ENCODE measurements at places on chromosomes 7 and 10. TPM values are rescaled to one million over a fixed set of nuclear protein-coding genes. Genes with fewer than 3 reads are reported as not detected.

GIMAP1 gene
- 7.8 TPM for total RNA-seq

TACC2 gene
- 52.1 TPM for total RNA-seq

AGMO gene
- 0.85 TPM for total RNA-seq

DNA sequence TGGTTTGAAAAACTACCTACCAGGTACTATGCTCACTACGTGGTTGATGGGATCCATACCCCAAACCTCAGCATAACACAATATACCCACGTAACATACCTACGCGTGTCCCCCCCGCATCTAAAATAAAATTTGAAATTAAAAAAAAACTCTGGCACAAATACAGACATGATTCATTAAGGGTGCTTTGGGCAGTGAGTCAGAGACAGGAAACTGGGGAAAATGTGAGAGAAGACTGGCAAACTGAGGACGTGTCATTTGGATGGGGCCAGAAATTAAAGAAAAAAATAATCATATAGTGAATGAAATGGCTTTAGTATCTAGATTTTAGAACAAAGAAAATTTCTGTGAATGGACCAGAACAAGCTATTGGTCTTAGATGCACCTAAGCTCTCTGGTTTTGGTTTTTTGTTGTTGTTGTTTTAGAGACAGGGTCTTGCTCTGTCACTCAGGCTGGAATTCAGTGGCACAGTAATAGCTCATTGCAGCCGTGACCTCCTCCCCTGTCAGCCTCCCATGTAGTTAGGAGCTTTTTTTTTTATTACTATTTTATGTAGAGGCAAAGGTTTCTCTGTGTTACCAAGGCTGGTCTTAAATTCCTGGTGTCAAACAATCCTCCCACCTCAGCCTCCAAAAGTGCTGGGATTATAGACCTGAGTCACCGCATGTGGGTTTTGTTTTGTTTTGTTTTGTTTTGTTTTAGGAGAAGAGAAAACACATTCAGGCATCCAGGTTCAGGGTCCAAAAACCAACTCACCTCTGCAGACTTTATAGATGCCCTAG, 5.9 kb upstream of the PRSS58 start:
- H3K4me1 ChIP-seq: no peaks in the 10 kb centered on the region
- no peak overlapping the region for H3K4me3 ChIP-seq
- no peak for DNase-seq
- H3K36me3 ChIP-seq: no peaks in the 10 kb centered on the region
- no peaks in the 10 kb centered on the region for H3K27me3 ChIP-seq

INMT gene
- total RNA-seq: 137 TPM

DNA sequence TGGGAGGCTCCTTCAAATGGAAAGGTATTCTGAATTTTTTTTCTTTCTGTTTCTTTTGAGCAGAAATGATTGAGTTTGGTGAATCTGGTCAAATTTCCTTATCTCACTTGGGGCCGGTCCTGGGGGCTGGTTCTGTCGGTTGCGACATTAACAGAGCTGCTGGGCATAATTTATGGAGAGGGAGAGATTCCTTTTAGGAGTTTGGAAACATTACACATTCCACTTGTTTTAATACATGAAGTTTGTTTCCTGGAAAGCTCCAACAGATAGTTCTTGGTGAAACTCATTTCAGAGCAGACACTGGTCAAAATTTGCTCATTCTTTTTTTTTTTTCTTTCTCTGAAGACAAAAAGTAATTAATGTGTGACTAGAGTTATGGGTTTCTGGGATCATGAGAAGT, 129.9 kb downstream of the ABCA13 start:
- H3K36me3 ChIP-seq: no peaks in the 10 kb centered on the region
- no peaks in the 10 kb centered on the region for H3K27me3 ChIP-seq
- H3K4me1 ChIP-seq: no peaks in the 10 kb centered on the region
- DNase-seq: no peak

GRCh38 chr10:124641282-124642087, 102.7 kb downstream of the FAM53B start:
- peaks cover 15% of the 10 kb centered on the region for H3K4me1 ChIP-seq
- no peak for DNase-seq
- no peak overlapping the region for H3K27ac ChIP-seq
- H3K4me3 ChIP-seq: no peak overlapping the region
- no peaks in the 10 kb centered on the region for H3K36me3 ChIP-seq

DNA sequence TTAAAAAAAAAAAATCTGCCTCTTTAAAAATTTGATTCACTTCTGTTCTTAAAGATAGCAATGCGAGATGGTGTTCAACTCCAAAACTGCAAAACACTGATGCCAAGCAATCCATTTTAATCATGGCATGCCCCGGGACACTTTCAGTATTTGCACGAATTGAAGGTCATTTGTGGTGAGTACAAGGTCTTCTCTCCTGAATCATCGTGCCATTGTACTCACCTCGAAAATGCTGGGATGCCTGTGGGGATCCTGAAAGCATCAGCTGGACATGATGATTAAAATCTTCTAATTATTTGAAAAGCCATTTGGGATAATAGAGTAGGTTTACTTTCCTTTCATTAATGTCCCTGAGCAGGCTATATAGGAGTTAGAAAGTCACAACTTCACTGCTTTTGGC, 125.1 kb upstream of the NRP1 start:
- H3K4me1 ChIP-seq: peaks cover 31% of the 10 kb centered on the region
- H3K27ac ChIP-seq: peak overlapping the region; percentile 83
- no peak overlapping the region for H3K4me3 ChIP-seq
- no peaks in the 10 kb centered on the region for H3K36me3 ChIP-seq
- no peak for DNase-seq

GRCh38 chr10:47137311-47137851, 162.6 kb upstream of the GDF10 start:
- DNase-seq: no peak
- H3K4me3 ChIP-seq: no peak overlapping the region
- H3K27ac ChIP-seq: no peak overlapping the region

GRCh38 chr7:13062631-13063030, 375.2 kb downstream of the ARL4A start:
- no peak overlapping the region for H3K4me3 ChIP-seq
- no peak overlapping the region for H3K27ac ChIP-seq
- no peaks in the 10 kb centered on the region for H3K4me1 ChIP-seq
- H3K36me3 ChIP-seq: no peaks in the 10 kb centered on the region
- no peak for DNase-seq
- H3K27me3 ChIP-seq: no peaks in the 10 kb centered on the region

DNA sequence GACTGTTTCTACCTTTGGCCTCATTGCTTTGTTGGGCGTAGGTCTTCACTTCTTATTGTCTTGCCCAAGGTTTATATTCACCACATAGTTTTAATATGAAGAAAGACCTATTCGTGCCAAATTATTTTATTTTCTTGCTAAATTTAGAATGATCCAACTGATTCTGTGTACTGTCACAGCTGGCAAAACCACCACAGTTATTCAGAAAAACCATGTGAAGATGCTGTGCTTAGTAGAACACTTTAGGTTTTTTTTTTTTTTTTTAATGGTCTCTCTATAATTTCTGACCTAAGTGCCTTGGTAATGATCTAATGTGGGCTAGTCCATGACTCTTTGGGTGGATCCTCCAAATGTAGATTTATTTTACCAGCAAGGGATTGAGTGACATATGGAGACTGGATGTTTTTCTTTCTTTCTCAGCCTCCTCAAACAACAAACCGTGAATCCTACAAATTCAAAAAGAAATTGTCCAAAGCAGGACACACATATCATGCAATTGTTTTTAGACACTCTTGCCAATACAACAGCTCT, 243.8 kb downstream of the DYNC1I1 start:
- no peaks in the 10 kb centered on the region for H3K36me3 ChIP-seq
- no peak overlapping the region for H3K27ac ChIP-seq
- H3K4me3 ChIP-seq: no peak overlapping the region
- no peaks in the 10 kb centered on the region for H3K27me3 ChIP-seq

BMS1 gene
- total RNA-seq: 8.8 TPM

DNA sequence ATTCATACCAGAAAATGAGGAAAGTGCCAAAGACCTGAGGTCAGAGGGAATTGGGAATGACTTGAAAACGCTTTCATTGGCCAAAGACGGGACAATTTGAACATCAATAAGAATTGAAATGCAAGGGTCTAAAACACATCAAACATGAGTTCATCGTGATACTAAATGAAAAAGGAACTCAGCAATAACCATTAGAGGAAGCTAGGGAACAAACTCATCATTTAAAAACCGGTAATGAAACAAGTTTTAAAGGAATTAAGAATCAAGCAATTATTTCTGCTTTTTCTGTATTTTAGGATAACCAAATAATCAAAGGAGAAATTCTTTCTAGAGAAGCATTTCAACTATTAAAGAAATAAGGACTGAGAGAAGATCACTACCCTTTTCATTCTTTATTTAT, 303.1 kb downstream of the ARHGAP12 start:
- H3K4me1 ChIP-seq: peaks cover 21% of the 10 kb centered on the region
- no peak overlapping the region for H3K27ac ChIP-seq
- no peaks in the 10 kb centered on the region for H3K36me3 ChIP-seq
- no peak for DNase-seq
- H3K4me3 ChIP-seq: no peak overlapping the region
- no peaks in the 10 kb centered on the region for H3K27me3 ChIP-seq

DNA sequence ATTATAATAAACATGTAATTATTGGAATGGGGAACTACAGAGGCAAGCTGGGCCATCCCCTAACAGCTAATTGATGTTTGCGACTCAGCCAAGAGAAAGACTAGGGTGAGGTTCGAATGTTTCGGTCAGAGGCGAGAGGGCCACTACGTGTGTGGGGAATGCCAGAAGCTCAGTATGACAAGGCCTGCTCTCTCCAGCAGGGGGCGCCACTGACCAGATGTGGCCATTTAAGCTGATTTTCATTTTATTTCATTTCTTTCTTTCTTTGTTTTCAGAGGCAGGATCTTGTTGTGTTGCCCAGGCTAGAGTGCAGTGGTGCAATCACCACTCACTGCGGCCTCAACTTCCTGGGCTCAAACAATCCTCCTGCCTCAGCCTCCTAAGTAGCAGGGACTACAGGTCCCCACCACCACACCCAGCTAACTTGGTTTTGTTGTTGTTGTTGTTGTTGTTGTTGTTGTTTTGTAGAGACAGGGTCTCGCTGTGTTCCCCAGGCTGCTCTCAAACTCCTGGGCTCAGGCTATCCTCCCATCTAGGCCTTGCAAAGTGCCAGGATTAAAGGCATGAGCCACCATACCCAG, 38.1 kb downstream of the TMEM130 start:
- DNase-seq: no peak
- no peak overlapping the region for H3K4me3 ChIP-seq
- H3K4me1 ChIP-seq: peaks cover 4% of the 10 kb centered on the region

DNA sequence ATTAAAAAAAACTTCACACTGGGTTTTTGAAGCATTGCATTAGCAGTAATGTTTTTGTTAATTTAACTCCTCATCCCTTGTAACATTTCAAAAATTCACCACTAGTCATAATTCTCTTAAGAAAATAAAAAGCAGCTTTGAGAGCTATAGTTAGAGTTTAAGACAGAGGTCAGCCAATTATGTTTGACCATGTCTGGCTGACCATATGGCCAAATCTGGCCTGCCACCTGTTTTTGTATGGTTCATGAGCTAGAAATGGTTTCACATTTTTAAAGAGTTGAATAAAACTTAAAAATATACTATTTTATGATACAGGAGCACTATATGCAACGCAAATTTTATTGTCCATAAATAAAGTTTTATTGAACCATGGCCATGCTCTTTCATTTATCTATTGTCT, 73.0 kb upstream of the LRRTM3 start:
- no peak overlapping the region for H3K27ac ChIP-seq
- no peaks in the 10 kb centered on the region for H3K36me3 ChIP-seq
- no peak for DNase-seq
- no peaks in the 10 kb centered on the region for H3K27me3 ChIP-seq

FAM25G gene
- total RNA-seq: not detected

DNA sequence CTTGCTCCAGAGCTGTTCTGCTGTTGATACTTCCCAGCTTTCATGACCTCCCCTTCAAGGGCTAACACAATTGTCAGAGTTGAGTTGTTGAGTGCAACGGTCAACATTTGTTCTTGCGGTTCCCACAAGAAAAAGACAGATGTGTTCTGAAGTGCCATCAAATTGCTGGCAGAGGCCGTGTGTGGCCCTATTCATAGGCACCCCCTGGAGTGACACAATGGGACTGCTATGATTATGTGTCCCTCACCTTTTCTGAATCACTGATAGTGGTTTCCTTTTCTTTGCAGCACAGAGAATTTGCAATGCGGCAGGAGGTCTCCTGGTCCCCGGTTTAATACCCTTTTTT, 5.8 kb upstream of the IGFBP1 start:
- DNase-seq: no peak
- no peaks in the 10 kb centered on the region for H3K27me3 ChIP-seq
- no peak overlapping the region for H3K27ac ChIP-seq

SMO gene
- 16.4 TPM for total RNA-seq

NKX1-2 gene
- total RNA-seq: not detected

AEBP1 gene
- 1,006 TPM for total RNA-seq

RPEL1 gene
- not detected for total RNA-seq

HELLS gene
- total RNA-seq: 3.5 TPM

ASB10 gene
- total RNA-seq: not detected

GRCh38 chr10:78081292-78081691, 47.6 kb downstream of the RPS24 start:
- no peaks in the 10 kb centered on the region for H3K27me3 ChIP-seq
- no peaks in the 10 kb centered on the region for H3K4me1 ChIP-seq
- no peak for DNase-seq
- H3K27ac ChIP-seq: no peak overlapping the region
- H3K4me3 ChIP-seq: no peak overlapping the region

GRCh38 chr7:12898004-12898403, 210.6 kb downstream of the ARL4A start:
- no peaks in the 10 kb centered on the region for H3K36me3 ChIP-seq
- no peak for DNase-seq
- no peaks in the 10 kb centered on the region for H3K4me1 ChIP-seq
- H3K4me3 ChIP-seq: no peak overlapping the region

GRCh38 chr7:25216837-25217236, 11.4 kb downstream of the NPVF start:
- DNase-seq: no peak
- H3K4me3 ChIP-seq: no peak overlapping the region
- no peaks in the 10 kb centered on the region for H3K4me1 ChIP-seq
- H3K27ac ChIP-seq: no peak overlapping the region

SPDYE1 gene
- total RNA-seq: not detected

KLF14 gene
- total RNA-seq: not detected

DNA sequence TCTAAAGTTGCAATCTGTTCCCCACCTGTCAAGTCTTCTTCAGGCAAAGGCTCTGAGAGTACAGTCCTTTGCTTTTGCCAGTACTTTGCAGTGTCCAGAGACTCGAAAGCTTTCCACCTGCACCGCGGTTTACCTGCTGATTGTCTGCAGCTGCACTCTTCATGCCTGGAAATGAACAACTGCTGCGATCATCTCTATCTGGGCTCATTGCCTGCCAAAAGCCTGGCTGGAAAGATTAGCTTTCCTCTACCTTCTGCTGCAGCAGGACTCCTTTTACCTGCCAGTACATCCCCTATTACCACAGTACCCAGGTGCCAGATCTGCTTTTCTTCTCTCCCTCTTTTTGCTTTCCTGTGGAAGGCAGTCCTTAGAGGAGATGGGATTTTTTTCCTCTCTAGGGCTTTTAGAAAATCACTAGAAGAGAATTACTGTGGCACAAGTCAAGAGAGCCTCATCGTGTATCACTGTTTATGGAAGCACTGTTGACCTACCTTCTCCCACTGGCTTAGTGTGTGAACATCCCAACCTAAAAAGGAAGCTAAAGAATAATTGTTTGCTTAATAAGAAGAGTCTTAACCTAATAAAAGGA, 2.2 kb downstream of the STRIP2 start:
- no peak for DNase-seq
- no peaks in the 10 kb centered on the region for H3K36me3 ChIP-seq
- peaks cover 13% of the 10 kb centered on the region for H3K4me1 ChIP-seq
- H3K4me3 ChIP-seq: no peak overlapping the region

GRCh38 chr7:143415742-143416397, 7.2 kb upstream of the EPHA1 start:
- no peak overlapping the region for H3K4me3 ChIP-seq
- H3K27me3 ChIP-seq: no peaks in the 10 kb centered on the region
- peaks cover 17% of the 10 kb centered on the region for H3K4me1 ChIP-seq

AOAH gene
- 20.2 TPM for total RNA-seq

CFAP46 gene
- total RNA-seq: not detected

All from thoracic aorta (tissue), 2 donors.